ENCODE measurements at places on chromosomes 3 and 15. TPM values are rescaled to one million over a fixed set of nuclear protein-coding genes. Genes with fewer than 3 reads are reported as not detected.

DNA sequence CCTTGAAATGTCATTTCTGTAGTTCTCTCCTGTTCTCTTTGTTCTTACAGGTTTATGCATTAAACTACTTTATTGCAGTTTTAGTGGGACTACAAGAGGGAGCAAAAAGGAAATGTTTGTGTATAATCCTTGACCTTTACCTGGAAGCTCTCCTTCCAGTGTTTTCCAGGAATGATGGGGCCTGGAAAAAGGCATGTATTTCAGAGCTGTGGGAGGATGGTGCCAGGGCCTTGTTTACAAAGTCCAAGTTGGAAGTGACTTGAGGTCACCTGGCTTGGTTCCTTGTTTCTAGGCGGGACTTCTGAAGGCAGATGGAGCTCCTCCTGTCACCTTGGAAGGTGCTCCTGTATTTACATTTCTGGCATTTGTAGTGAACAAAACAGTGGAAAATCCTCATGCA is 15.1 kb downstream of the ACVR2B start:
- no peaks in the 10 kb centered on the region for H3K27me3 ChIP-seq
- peaks cover 3% of the 10 kb centered on the region for H3K36me3 ChIP-seq
- no peak overlapping the region for H3K4me3 ChIP-seq
- DNase-seq: no peak

Gene RIOX2
- total RNA-seq: 35.3 TPM

Gene IL17RE
- 1.1 TPM for total RNA-seq

GRCh38 chr3:188581792-188582191 is 427.8 kb downstream of the LPP start:
- no peak overlapping the region for H3K27ac ChIP-seq
- DNase-seq: no peak
- H3K4me1 ChIP-seq: no peaks in the 10 kb centered on the region
- no peaks in the 10 kb centered on the region for H3K27me3 ChIP-seq
- H3K36me3 ChIP-seq: no peaks in the 10 kb centered on the region

Gene ZNF620
- total RNA-seq: 7.9 TPM

GRCh38 chr3:111761309-111761795 is 97.7 kb upstream of the PHLDB2 start:
- no peaks in the 10 kb centered on the region for H3K27me3 ChIP-seq
- peak overlapping the region; percentile 1 for H3K27ac ChIP-seq
- H3K36me3 ChIP-seq: no peaks in the 10 kb centered on the region
- H3K4me3 ChIP-seq: no peak overlapping the region

GRCh38 chr3:60268123-60268522 is 983.1 kb downstream of the FHIT start:
- H3K4me3 ChIP-seq: no peak overlapping the region
- no peaks in the 10 kb centered on the region for H3K36me3 ChIP-seq
- H3K27me3 ChIP-seq: no peaks in the 10 kb centered on the region
- no peak overlapping the region for H3K27ac ChIP-seq
- no peak for DNase-seq

GRCh38 chr3:5499404-5499803 is 311.9 kb downstream of the EDEM1 start:
- no peak for DNase-seq
- H3K4me3 ChIP-seq: no peak overlapping the region
- H3K4me1 ChIP-seq: no peaks in the 10 kb centered on the region
- H3K27me3 ChIP-seq: no peaks in the 10 kb centered on the region

DNA sequence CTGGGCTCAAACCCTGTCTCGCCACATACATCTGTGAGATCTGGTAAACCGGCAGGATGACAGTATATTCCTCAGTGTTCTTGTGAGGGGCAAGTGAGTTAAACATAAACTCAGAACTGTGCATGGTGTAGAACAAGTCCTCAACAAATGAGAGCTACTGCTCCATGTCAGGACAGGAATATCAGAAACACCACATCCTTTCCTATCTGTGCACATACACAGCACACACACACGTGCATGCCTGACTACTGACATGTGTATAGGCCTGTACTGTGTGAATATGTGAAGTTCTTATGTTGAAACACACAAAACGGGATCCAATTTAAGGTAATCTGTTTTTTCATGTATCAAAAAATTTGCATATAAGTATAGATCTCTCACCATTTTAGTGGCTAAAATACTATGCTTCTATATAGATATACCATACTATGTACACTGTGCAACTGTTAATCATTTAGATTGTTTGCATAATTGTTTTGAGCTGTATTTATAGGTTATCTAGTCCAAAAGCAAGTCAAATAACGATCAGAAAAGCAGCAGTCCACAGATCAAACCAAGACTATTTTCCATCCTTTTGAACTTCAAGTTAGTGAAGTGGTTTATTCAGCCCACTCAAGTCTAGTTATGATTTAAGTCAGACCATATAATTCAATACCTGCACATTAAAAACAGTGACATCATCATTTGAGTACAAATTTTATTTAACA is 44.8 kb downstream of the CCR4 start:
- no peak overlapping the region for H3K4me3 ChIP-seq
- no peaks in the 10 kb centered on the region for H3K4me1 ChIP-seq
- DNase-seq: no peak
- no peak overlapping the region for H3K27ac ChIP-seq
- H3K36me3 ChIP-seq: peaks cover 14% of the 10 kb centered on the region
- no peaks in the 10 kb centered on the region for H3K27me3 ChIP-seq

Gene GOLGA8J
- 0.40 TPM for total RNA-seq

DNA sequence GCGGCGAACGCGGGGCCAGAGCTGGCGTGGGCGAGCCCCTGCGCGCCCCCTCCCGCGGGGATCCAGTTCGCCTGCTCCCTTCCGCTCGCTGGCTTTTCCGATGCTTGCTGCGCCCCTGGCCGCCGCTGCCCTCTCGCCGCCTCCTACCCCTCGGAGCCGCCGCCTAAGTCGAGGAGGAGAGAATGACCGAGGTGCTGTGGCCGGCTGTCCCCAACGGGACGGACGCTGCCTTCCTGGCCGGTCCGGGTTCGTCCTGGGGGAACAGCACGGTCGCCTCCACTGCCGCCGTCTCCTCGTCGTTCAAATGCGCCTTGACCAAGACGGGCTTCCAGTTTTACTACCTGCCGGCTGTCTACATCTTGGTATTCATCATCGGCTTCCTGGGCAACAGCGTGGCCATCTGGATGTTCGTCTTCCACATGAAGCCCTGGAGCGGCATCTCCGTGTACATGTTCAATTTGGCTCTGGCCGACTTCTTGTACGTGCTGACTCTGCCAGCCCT is 721 bp downstream of the P2RY1 start:
- peak overlapping the region; percentile 62 for H3K27ac ChIP-seq
- peak; percentile 51 for DNase-seq
- H3K27me3 ChIP-seq: peaks cover 7% of the 10 kb centered on the region
- peaks cover 3% of the 10 kb centered on the region for H3K4me1 ChIP-seq

- H3K27me3 ChIP-seq: no peaks in the 10 kb centered on the region
- DNase-seq: no peak
- no peak overlapping the region for H3K27ac ChIP-seq
- H3K4me3 ChIP-seq: no peak overlapping the region
- no peaks in the 10 kb centered on the region for H3K36me3 ChIP-seq
Measured at GRCh38 chr3:188729422-188729821, 442.3 kb upstream of the TPRG1 start.

Gene SLC24A1
- 12.1 TPM for total RNA-seq

- no peak overlapping the region for H3K4me3 ChIP-seq
- H3K4me1 ChIP-seq: peaks cover 7% of the 10 kb centered on the region
- H3K36me3 ChIP-seq: peaks cover 10% of the 10 kb centered on the region
- H3K27me3 ChIP-seq: no peaks in the 10 kb centered on the region
- H3K27ac ChIP-seq: no peak overlapping the region
Measured at GRCh38 chr3:129403450-129403849, 25.0 kb downstream of the EFCAB12 start.

GRCh38 chr3:119783883-119784282 is 2.0 kb downstream of the NR1I2 start:
- no peaks in the 10 kb centered on the region for H3K4me1 ChIP-seq
- H3K27me3 ChIP-seq: no peaks in the 10 kb centered on the region
- no peak overlapping the region for H3K4me3 ChIP-seq
- no peak for DNase-seq
- no peaks in the 10 kb centered on the region for H3K36me3 ChIP-seq
- no peak overlapping the region for H3K27ac ChIP-seq

- H3K36me3 ChIP-seq: no peaks in the 10 kb centered on the region
- H3K4me1 ChIP-seq: peaks cover 18% of the 10 kb centered on the region
- no peak overlapping the region for H3K27ac ChIP-seq
- H3K27me3 ChIP-seq: peaks cover 3% of the 10 kb centered on the region
Measured at GRCh38 chr15:78394026-78394425, 44.0 kb upstream of the IREB2 start.

DNA sequence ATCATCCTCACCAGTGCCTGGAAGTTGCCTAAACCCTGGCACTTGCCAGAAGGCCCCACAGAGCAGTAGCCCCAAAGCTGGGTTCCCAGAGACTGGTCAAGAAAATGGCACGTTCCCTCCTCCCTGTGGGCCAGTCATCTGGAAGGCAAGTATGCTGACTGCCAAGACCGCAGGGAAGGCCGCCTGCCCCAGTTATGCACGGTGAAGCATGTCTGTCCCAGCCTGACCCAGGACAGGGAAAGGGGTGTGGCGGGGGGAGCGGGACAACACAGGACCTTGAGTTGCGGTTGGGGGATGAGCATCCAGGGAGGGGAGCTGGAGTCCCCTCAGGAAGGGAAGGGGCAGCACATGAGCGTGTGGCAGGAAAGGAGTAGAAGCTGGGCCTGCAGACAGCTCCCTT is 33.0 kb downstream of the RBPMS2 start:
- peaks cover 9% of the 10 kb centered on the region for H3K4me1 ChIP-seq
- no peak overlapping the region for H3K4me3 ChIP-seq
- no peak overlapping the region for H3K27ac ChIP-seq
- no peak for DNase-seq

DNA sequence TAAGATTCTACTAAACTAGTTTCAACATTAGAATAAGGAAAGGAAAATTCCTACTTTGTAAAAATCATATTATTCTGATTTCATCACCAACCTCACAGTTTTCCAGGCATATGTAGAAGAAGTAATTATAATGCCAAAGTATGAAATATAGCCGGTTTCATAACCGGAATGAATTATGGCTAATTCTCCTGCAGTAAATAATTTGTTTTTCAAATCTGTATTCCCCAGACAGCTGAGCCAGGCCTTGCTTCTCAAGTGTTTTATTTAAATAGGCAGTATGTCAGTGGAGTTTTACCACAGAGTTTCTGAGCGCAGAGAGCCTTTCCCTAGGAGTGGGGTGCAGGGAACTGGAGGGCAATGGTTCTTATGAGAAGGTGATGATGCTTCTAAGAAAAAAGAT is 8.7 kb upstream of the CPA3 start:
- H3K4me1 ChIP-seq: no peaks in the 10 kb centered on the region
- no peak overlapping the region for H3K4me3 ChIP-seq
- H3K27me3 ChIP-seq: no peaks in the 10 kb centered on the region
- DNase-seq: no peak
- H3K27ac ChIP-seq: no peak overlapping the region

DNA sequence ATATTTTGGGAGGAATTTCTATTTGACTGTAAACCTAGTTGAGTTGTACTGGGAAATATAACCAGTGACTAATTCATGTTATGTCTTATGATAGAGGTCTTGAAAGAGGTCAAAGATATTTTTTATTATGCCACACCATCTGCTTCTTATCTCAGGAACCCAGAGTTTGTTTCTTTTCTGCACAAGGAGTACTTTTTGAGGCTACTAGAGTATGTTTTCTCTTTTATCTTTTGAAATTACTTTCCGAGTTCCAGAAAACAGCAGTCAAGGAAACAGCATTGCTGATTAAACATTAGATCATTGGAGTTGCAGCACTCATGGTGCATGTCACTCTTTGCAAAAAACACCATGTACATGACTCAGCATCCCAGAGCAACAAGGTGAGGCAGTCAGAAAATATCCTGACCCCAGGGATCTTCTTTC is 645.8 kb upstream of the NR2F2 start:
- no peak overlapping the region for H3K4me3 ChIP-seq
- H3K36me3 ChIP-seq: no peaks in the 10 kb centered on the region
- no peaks in the 10 kb centered on the region for H3K27me3 ChIP-seq
- no peak for DNase-seq
- H3K4me1 ChIP-seq: no peaks in the 10 kb centered on the region
- no peak overlapping the region for H3K27ac ChIP-seq

- peaks cover 9% of the 10 kb centered on the region for H3K4me1 ChIP-seq
- peak overlapping the region; percentile 83 for H3K27ac ChIP-seq
- no peaks in the 10 kb centered on the region for H3K27me3 ChIP-seq
- H3K36me3 ChIP-seq: no peaks in the 10 kb centered on the region
- H3K4me3 ChIP-seq: peak overlapping the region; percentile 55
- peak; percentile 69 for DNase-seq
Measured at GRCh38 chr3:11720917-11721411, 77.2 kb upstream of the VGLL4 start.

DNA sequence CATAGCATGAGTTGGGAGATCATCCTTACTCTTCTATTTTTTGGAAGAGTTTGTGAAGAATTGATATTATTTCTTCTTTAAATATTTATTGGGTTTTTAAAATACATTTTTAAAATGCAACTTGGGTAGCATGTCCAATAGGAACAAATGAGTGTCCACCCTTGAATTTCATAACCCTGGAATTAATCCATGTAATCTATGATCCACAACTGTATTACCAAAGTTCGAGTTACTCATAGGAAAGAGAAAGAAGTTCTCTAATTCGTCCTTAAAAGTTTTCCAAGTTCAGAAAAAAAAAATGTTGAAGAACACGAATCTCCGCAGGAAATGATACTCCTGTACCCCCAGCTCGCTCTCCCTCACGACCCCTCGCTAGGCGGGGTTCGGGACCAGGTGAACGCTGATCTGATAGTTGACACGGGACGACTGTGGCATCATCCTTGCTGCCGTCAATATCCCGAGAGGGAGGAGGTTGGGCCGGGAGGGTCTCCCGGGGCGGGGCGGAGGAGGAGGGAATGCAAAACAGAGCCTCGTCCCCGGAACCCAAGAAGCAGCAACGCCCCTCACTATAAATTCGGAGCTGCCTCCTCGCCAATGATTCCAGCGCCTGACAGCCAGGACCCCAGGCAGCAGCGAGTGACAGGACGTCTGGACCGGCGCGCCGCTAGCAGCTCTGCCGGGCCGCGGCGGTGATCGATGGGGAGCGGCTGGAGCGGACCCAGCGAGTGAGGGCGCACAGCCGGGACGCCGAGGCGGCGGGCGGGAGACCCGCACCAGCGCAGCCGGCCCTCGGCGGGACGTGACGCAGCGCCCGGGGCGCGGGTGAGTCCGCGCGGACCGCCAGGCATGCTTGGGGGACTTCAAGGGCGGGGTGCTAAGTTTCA is at the start of gene AGTR1:
TSS of gene AGTR1 (plus strand) at position 598 of the 884 bp plus-strand sequence. CDS start 43,133 bp downstream, outside the sequence.
- DNase-seq: no peak
- H3K4me3 ChIP-seq: peak within 1 kb of the TSS; percentile 52
- H3K4me1 ChIP-seq: peaks cover 11% of the 10 kb centered on the region
- peaks cover 8% of the 10 kb centered on the region for H3K27me3 ChIP-seq
